ENCODE measurements at places on chromosomes 7 and 10.

GRCh38 chr7:150385302-150385723, 6.2 kb downstream of the ZNF775 start:
- no peak for DNase-seq

DNA sequence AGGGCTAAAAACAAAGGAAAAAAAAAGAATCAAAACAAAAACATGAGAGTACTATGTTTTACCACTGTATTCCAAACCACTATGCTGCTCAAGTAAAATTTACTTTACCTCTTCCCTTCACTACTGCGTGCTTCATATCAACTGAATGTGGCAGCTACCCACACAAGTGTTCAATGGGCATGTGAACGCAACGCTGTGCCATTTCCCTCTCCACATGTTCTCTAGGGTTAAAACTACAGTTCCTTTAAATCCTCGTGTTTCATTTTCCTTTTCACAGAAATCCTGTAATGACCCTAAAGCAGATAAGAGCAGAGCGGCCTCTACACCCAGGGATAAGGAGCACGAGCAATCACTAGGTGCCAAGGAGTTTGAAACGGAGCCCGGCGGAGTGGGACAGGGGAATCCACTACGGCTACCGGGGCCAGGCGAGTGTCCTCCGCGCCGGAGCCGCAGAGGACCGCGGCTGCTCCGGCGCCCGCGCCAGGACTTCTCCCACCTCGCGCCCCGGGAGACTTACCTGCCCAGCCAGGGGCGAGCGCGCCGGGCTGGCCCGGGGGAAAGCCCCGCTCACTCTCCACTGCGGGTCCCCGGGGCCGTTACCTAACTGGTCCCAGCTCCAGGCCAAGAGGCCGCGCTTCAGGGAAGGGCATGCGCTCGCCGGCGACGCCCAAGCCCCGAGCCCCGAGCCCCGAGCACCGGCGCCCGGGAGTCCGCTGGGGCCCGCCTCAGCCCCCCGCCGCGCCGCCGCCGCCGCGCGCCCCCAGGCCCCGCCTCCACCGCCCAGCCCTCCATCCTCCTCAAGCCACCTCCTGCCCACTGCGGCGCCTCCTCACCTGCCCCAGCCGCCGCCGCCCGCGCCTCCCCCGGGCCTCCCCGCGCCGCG, 711 bp downstream of the NAMPT start:
- peak; percentile 61 for DNase-seq

DNA sequence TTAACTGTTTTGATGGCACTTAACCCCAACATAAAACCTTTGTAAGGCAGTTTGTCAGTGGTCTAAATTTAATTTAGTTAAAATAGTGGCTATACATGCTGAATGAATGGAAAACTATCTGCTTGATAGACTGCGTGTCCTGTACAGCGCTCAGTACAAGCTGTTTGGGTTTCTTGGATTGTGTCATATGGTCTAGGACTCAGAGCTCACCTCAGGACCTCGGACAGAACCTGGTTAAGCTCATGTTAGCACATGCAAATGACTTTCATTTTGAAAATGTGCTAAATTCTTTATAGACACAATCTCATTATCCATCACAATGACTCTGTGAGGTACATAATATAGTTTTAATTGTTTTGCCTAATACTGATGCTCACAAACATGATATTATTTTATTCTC, 55.7 kb upstream of the RELN start:
- DNase-seq: no peak

- peak; percentile 74 for DNase-seq
These were observed 17.6 kb downstream of the DNAJB12 start for GRCh38 chr10:72337039-72337629.

DNA sequence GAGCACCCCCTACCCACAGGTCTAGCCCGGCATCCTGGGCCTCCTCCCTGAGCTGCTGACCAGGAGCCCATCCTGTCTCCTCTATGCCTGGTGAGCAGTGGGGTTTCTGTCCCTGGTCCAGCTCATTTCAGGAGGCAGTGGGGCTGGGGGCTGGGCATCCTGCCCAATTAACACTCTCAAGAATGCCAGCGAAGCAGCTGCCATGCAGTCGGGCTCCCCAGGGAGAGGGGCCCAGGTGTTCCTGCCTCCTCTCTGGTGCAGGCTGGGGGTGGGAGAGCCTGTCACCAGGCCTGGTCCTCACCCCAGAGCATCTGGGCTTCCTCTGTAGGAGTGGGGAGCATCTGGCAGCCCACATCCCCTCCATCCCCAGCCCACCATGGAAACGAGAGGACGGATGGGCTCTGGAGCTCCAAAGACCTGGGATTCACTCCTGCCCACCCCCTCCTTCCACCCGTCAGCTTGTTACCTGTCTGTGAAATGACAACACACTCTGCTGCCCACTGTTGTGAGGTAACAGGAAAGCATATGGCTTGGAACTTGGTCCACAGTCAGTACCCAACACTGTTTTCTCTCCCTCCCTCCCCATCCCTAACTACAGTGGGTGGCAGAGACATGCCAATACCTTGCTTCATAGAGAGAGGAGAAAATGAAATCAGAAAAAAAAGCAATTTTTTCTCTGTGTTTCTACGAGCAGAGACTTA, 69.1 kb downstream of the SLIT1 start:
- no peak for DNase-seq

- no peak for DNase-seq
These were observed 27.7 kb downstream of the PSAP start for GRCh38 chr10:71823356-71823755.

Data from KBM-7 (cell line).